ENCODE measurements at places on chromosomes 5 and 9. TPM values are rescaled to one million over a fixed set of nuclear protein-coding genes. Genes with fewer than 3 reads are reported as not detected.

- no peak for DNase-seq
Measured at GRCh38 chr5:157290981-157291711, 25.2 kb downstream of the CYFIP2 start.

GRCh38 chr5:138022912-138023311 is 10.0 kb downstream of the FAM13B start:
- DNase-seq: no peak

DNA sequence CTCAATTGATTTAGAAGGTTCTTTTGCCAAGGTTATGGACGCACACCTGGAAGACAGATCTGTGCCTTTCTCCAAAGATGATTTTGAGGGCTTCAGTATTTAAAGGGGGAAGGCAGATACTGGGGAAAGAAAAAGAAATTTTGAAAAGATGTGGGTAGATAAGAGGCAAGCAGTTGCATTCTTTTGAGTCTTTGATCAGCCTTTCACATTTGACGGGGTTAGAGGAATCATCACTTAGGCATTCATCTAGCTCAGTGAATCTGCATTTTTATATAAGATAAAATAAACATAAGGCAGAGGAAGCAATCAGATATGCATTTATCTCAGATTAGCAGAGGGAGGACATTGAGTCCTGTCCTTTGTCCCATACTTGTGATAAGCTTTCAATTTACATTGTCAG is 243.4 kb upstream of the RAI14 start:
- no peak for DNase-seq

DNA sequence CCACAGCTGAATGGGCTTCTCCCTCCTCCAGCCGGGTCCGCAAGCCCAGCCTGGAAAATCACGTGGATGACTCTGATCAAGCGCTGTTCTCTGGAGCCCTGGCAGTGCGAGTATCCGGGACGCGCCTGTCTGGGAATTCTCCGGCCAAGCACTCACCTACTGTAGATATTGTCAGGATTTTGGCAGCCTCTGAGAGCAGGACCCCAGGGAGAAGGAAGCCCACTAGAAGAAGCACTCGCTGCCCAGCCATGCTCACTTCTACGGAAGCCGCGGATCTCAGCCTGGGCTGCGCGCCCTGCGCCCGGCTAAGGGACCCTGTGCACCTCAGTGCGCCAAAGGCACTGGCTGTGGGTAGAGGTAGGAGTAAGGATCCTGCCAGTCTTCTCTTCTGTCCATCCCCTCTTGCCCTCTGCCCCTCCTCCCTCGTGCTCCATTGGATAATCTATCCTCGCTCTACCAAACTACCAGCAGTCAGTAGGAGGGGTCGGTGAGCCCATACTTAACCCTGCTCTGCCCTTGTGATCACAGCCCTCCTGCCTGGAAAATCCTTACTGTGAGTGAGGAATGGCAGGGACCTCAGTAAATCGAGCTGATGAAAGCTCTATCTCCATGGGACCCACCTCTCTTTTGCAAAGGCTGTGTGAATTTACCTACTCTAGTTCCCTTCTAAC is at the start of gene UGT3A2:
TSS of gene UGT3A2 (minus strand) at position 343 of the 671 bp plus-strand sequence. CDS start at position 250, 93 bp downstream.
- no peak for DNase-seq

- DNase-seq: no peak
Measured at GRCh38 chr9:134286471-134287245, 39.6 kb upstream of the RXRA start.

GRCh38 chr9:89798547-89799120 is 193.8 kb downstream of the GADD45G start:
- DNase-seq: no peak

DNA sequence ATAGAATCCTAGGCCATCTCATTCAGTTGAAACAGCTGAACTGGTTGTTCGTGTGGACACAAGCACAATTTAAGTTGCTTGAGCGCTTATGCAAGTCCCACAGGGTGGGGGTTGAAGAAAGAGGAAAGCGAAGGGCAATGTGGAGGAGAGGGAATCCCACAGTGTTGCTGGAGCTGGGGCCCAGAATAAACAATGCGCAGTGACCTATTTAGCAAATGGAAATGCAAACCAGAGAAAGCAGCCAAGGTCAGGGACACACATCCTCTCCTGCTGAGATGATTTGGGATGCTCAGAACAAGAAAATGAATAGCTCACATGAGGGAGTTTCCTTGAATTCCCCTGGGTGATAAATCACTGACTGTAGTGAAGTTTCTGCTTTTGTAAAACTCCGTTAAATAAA is 838.3 kb downstream of the TLE4 start:
- DNase-seq: no peak

DNA sequence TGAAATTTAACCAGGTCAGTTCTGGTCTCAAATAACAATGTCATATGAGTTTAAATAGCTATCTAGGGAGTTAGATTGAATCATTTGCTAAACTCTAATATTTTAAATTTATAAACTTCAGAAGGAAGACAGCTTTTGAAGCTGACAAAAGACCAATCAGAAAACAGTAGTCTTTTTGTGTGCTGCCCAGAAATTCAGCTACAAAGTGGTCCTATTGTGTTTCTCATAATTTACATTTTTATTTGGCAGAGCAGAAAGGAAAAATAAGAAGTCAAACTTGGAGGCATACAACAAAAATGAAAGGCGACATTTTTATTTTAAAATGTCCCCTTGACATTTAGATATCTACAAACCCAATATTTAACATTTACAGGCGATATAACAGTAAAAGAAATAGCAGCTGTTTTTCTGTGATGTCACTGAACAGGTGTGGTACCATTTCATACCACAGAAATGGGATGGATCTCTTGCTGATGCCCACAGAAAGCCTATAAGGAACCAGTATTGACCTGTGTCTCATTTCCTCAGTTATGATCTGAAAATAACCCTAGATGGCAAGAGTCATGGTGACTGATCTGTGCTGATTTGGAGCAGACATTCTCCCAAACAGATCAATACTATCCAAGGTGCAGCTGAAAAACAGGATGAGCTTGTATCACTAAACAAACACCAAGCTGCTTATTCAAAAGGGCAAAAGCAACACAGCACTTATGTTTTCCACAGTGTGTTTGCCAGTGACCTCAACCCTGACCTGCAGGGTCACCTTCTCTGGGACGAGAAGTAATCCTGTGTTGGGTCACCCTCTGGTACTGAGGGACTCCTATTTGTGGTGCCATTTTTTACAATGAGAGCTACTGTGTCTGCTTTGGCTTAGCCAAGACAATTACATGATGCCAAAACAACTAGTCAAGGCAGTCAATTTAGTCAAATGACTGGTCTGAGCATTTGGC is 3.6 kb upstream of the FST start:
- DNase-seq: no peak

DNA sequence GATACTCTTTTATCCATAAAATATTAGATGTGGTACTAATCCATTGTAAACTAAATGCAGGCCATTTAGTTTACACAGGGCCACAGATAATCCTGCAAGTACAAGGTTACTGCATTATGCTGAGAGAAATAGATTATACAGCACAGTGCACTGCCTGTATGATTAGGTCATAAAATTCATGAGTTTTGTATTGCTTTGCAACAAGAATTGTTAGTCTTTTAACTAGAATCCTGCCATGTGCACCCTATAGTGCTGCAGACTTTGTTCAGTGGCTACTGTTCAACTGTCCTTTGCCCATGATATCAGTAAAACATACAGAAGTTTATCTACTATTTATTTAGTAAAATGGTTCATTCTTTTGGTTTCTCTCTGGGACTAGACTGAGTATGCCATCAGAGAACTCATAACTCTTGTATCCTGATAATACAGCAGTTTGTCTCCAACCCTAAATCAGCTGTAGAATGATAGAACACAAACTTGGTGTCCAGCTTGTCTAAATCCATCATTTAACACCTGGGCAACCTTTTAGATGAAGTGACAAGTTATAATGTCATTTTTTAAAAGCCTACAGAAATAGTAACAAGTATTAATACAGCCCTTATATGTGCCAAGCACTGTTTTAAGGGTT is 291.2 kb downstream of the TMEM167A start:
- DNase-seq: no peak

- DNase-seq: no peak
Measured at GRCh38 chr5:145853781-145854376, 18.7 kb upstream of the PRELID2 start.

DNA sequence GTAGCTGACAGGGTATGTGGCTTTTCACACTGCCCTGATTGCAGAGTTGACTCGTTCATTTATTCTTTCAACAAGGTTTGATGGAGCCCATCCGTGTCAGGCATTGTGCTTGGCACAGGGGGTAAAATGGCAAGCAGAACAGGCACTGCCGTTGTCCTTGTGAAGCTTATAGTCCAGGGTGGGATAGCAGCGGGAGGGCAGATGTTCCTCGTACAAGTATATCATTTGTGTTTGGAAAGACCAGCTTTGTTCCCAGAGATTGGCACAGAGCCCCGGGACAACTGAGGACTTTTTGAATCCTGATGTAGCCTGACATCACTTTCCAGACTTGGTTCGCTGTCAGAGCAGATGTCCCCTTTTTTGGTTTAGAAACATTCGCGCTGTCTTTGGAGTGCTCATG is 50.9 kb downstream of the MVB12B start:
- no peak for DNase-seq

DNA sequence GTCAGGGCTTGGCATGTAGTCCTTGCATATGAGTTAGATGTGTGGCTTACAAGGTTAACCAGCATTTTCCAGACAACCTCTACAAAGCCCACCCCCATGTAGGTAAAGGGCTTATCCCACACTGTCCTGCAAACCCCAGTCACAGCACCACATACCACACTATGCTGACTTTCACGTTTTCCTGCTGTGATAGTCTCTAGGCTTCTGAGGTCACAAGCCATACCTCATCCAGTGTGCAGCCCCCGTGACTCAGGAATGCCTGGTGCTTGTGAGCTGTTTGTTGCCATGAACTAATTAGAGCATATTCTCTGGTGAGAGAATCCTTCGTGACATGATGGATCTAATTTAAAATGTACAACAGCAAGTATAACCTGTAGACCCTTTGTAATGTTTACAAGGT is 50.8 kb downstream of the ERAP1 start:
- DNase-seq: no peak

DNA sequence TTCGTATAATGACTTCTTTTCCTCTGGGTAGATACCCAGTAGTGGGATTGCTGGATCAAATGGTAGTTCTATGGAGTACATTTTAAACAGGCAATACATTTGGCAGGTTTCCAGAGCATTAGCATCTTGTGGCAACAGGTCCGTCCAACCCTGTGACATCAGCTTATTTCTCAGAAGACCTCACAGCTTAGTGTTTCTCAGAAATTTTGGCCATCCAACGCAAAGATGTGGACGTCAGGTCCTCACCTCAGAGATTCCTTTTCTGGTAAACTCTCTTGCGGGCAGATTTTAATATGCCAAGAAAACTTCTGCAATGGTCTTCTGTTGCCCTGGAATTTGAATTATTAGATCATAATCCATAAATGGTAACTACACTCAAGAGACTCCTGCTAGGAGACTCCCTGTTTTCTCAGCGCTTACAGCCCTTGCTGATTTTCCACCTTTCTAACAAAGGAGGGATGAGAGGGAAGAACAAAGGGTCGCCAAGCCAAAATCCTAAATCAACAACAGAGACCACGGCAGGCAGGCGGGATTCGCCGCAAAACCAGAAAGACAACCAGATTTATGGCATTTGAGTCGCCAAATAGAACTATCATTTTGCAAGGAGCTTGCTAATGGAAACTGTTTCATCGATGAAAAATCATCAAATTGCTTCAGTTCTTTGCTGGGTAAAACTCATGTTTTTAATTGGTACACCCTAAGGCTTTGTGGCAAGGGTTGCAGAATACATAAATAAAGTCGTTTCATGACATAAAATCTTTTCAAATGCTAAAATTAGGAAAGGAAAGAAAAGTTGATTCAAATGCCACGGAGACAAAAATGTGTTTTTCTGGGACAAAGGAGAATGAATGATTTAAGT is 34.1 kb upstream of the PLPP1 start:
- peak; percentile 24 for DNase-seq

DNA sequence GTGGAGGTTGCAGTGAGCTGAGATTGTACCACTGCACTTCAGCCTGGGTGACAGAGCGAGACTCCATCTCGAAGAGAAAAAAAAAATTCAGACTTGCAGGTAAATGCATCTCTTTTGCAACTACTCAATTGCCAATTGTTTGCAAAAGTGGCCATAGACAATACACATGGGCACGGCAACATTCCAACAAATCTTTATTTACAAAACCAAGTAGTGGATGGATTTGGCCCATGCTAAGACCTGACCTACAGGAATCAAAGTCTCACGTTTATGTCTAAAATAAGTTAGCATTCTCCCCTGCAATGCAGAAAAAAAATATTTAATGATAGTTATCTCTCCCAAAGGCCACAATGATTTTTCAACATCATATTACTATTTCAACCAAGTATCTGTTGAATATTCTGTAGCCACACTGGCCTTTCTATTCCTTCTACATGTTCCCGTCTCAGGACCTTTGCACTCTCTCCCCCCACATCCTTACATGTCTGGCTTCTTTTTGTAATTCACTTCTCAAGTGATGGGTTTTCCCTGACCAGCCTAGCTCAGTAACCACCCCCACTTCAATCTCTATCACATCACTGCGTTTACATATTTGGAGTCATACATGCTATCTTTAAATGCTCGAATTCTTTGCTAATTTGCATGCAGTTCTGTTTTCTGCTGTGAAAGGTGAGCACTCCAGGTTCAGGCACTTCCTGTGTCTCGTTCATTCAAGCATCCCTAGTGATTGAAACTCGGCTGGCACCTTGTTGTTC is 54.2 kb downstream of the FNBP1 start:
- no peak for DNase-seq

The INSL4 gene
- total RNA-seq: not detected

The FOXD4L5 gene
- 0.16 TPM for total RNA-seq

The BTNL3 gene
- total RNA-seq: not detected

The CCL28 gene
- not detected for total RNA-seq

The SLC6A19 gene
- 1.6 TPM for total RNA-seq

The C5orf63 gene
- total RNA-seq: 6.6 TPM

The RNF14 gene
- 72.9 TPM for total RNA-seq
